Stromal cell of bone marrow (primary cell): ENCODE measurements at places on chromosomes 2 and 18.

DNA sequence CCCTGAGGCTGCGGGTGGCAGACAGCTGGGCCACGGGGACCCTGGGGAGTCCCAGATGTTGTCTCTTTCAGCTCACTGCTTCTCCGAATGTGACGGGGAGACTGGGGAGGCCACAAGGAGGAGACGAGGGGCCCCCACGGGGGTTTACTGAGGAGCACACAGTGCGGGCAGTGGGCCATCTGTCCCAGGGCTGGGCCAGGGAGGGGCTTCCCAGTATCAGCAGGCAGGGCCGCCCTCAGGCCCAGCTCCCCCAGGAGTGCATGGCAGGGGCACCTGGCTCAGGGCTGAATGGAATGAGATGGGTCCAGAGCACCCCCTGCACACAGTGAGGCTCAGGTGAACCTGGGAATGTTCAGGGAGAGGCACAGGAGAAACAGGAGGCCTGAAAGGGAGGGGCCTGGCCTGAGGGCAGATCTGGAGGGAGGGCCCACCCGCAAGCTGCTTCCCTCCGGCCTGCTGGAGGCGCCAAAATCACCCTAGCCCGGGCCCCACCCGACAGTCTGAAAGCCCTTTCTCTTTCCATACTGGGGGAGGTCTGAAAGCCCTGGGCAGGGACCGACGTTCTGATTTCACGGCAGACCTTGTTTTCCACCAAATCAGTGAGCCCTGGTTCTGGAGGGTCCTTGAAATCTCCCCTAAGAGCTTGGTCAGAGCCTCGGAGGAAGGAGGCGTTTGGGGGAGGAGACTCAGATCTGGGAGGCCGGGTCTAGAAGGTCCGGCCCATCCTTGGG is 35.5 kb upstream of the PTMA start:
- no peak for DNase-seq

GRCh38 chr2:96102596-96103186 is 13.7 kb downstream of the ADRA2B start:
- DNase-seq: no peak

GRCh38 chr2:65397122-65397521 is 35.3 kb downstream of the SPRED2 start:
- no peak for DNase-seq

GRCh38 chr2:216450346-216450745 is 38.1 kb downstream of the SMARCAL1 start:
- DNase-seq: no peak

GRCh38 chr2:197904446-197904845 is 100.1 kb downstream of the PLCL1 start:
- DNase-seq: no peak

DNA sequence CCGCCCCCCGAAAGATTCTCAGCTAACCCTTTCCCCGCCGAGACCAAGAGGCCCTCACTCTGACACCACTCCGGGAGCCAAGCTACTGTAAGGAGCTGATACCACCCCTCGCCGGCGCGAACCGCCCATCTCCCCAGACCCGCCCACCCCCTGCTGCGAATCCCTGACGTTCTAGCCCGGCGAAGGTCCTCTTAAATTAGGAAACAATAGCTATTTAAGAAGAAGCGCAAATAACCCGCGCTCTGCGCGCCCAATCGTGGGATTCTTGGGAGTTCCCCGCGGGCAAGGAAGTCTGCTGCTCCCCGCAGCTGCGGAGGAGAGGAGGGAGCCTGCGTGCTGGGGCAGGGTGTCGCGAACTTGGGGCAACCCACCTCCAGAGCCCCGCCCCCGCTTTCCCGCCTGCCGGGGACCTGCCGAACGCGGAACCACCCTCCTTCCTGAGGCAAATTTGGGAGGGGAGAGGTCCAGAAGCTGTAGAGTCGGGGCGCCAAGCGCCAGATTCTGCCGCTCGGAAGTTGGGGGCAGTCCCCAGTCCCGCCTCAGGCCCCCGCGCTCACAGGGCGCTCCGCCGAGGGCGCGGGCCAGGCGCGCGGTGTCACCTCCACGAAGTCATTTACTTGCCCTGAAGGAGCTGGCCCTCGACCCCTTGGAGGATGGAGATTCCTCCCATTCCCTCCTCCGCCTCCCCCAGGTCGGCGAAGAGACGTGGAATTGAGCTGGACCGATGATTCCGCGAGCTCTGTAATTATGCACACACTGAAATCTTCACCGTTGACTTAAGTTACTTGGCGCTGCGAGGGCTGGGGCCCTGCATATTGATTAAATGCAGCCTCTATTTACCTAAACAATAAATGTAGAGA is 8.4 kb upstream of the SP9 start:
- DNase-seq: no peak

DNA sequence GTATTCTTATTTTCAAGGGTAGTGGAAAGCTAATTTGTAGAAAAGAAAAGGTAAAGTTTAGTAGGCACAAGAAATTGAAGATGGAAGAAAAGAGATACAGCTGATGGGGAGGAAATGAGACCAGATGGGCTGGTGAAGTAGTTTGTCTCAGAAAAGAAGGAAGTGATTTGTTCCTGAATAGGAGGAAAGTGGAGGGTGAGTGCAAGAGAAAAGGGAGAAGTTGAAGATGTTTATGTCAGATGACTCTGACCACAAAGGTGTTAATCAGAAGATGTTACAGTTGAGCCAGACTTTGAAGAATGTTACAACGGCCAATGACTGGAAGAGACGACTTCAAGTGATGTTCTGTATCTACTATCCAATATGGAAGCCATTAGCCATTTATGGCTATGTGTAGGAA is 21.2 kb downstream of the ZSCAN30 start:
- no peak for DNase-seq

GRCh38 chr2:174605687-174606086 is 8.1 kb upstream of the WIPF1 start:
- DNase-seq: no peak

- no peak for DNase-seq
Measured at GRCh38 chr2:187912950-187913349, 358.7 kb upstream of the TFPI start.

- DNase-seq: peak; percentile 38
Measured at GRCh38 chr18:58525517-58525916, 103.4 kb downstream of the ALPK2 start.

- no peak for DNase-seq
Measured at GRCh38 chr18:79796531-79797405, 970 bp upstream of the KCNG2 start.

- no peak for DNase-seq
Measured at GRCh38 chr2:231037731-231038482, 584 bp downstream of the C2orf72 start.

DNA sequence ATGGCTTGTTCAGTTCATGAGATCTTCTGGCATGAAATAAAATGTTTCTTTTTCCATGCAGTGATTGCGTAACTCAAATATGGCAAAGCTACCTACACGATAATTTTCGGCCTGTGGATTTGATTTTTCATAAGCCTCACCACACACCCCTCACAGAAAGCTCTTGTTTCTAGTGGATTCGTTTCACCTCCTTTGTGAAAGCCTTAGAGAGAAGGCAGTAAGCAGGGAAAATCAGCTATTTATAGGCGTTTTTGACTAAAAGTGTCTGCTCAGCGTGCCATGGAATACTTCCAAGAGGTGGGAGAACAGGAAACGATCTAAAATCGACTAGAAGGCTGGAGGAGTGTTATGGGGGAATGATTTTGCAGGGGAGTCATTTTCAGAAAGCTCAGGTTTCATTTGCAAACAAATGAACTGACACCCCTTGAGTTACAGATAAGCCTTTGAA is 417.9 kb downstream of the TGIF1 start:
- DNase-seq: no peak

DNA sequence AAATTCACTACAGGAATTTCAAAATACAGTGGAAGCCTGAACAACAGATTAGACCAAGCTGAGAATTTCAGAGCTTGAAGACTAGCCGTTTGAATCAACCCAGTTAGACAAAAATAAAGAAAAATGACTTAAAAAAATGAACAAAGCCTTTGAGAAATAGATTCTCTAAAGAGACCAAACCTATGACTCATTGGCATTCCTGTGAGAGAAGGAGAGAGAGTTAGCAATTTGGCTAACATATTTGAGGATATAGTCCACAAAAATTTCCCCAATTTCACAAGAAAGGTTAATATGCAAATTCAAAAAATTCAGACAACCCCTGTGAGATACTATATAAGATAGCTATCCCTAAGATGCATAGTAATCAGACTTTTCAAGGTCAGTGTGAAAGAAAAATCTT is 78.0 kb downstream of the MYO3B start:
- DNase-seq: peak; percentile 6
